Activated naive CD4-positive, alpha-beta T cell (primary cell): ENCODE measurements at places on chromosomes 1 and 21.
A peak's percentile ranks its signal among the peaks of the same experiment; 100 is the strongest.

DNA sequence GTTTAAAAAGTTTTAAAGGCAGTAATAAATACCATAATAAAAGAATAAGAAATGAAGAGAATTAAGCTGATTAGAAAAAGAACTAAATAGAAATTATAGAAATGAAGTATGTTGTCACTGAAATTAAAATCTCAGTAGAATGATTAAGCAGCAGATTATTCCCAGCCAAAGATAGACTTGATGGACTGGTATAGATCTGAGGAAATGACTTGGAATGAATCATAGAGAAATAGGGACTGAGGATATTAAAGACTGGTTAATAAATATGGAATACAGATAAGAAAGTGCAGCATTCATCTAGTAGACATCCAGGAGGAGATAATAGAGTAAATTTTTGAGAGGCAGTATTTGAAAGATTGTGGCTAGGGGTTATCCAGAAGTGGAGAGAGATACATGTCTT is 28.7 kb downstream of the MARK1 start:
- no peak for DNase-seq

DNA sequence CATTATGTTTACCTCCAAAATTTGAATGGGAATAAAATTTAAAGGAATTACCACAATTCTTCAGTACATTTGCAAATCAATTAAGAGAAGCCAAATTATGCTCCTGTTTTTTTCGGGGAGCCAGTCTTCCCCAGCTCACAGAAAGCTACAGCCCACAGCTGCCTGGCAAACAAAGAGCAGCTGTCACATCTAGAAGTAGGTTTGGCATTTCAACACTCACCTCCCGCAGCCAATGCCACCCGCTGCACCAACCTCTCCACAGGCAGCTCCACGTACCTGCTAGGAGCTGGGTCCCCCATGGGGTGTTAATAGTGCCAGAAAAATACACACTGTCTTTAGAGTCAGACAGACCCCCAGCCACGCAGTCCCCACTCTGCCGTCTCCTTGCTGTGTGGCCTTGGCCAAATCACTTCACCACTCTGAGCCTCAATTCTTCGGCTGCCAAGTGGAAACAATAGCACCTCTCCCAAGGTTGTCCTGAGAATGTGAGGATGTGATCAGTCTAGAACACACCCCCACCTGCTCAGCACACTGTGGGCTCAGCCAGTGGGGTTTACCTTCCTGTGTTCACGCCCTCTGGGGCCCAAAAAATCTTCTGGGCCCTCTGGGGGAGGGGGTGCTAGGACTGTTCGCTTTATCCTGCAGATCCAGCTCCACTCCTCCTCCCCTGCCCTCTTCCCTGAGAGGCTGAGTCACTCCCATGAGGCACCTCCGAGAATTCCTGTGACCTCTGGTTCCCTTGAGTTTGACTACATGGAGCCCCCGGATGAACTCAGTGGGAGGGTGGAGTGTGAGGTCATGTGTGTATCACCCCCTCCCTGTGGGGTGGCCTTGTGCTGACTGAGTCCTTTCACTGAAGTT is 204.3 kb upstream of the GRIK3 start:
- DNase-seq: no peak

DNA sequence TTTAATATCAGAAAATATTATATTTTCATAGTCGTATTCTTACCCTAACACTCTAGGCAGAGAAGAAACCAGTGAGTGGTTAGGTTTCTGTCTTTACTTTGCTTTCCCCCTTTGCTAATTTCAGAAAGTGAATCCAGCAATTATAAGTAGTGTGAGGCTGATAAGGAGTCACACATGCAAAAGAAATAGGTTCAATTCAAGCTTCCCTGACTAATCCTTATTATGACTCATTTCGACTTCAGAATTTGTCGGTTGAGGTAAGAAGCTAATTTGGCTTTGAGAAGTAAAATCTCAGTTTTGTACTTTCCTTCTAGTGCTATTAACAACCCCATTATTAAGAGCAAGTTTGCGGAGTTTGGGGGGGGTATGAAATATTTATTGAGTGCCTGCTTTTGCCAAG is 22.4 kb downstream of the ESRRG start:
- DNase-seq: no peak

- no peak for DNase-seq
Measured at GRCh38 chr1:43232074-43232473, 37.7 kb upstream of the TMEM125 start.

GRCh38 chr1:95951371-95952102 is 717.5 kb downstream of the RWDD3 start:
- DNase-seq: no peak

GRCh38 chr21:36450511-36450910 is 29.4 kb downstream of the CLDN14 start:
- DNase-seq: no peak

DNA sequence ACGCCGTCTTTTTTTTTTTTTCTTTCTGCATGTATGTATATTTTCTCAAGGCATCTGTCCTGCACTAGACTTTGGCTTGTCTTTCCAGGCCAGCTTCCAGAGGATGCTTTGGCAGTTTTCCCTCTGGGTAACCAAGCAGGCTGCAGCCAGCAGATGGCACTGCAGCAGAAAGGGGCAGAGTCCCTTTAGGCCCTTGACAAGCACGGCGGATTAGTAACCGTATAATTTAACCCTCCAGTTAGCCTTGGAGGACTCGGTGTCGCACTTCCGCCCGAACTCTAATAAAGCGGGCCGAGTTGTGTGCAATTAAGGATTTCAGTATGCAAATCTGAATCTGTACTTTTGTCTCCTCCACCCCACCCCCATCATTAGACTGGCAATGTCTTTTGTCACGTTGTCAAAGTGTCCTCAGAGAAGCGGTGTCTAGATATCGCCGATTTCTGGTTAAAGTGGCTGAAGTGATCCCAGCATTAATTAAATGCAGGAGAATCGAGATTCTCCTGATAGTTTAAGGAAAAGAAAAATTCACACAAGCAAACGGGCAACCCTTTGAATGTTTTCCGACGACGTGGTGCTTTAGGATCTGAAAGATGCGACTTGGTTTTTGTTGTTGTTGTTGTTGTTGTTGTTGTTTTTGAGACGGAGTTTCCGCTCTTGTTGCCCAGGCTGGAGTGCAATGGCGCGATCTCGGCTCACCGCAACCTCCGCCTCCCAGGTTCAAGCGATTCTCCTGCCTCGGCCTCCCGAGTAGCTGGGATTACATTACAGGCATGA is 1.1 kb upstream of the TMEM167B start:
- peak; percentile 21 for DNase-seq

GRCh38 chr1:221525749-221526148 is 216.1 kb downstream of the DUSP10 start:
- no peak for DNase-seq

DNA sequence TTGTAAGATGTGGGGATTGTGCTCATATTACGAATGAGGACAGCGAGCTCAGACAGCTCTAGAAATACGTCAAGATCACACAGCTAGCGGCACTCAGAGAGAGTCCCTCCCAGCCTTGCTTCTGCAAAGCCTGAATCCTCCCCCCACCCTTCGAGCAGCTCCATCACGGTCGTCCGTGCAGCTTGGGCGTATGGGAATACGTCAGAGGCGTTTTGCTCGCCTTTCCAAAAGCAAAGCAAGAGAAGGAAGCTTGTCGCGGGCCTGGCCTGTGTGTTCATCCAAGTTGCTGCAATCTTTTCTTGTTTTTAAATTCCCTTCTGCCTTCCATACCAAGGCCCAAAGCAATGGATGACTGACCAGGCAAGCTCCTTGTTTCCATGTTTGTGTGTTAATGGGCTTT is 125.5 kb upstream of the IRF2BP2 start:
- no peak for DNase-seq

DNA sequence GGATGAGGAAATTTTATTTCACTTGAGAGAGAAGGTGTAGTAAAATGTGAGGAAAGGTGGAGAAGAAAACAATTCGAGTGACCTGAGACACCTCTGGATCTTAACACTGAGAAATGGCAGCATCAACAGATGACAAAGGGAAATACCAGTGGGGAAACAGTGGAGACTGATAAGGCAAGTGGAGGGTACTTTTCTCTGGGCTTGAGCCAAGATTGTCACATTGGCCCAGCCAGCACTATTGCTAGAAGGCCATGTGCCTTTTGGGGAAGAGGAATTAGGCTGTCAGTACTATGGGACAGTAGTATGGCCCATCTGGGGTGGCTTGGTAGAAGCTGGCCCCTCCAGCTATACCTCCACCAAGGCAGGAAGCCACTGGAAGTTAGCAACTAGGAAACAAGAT is 8.4 kb downstream of the SYPL2 start:
- no peak for DNase-seq

DNA sequence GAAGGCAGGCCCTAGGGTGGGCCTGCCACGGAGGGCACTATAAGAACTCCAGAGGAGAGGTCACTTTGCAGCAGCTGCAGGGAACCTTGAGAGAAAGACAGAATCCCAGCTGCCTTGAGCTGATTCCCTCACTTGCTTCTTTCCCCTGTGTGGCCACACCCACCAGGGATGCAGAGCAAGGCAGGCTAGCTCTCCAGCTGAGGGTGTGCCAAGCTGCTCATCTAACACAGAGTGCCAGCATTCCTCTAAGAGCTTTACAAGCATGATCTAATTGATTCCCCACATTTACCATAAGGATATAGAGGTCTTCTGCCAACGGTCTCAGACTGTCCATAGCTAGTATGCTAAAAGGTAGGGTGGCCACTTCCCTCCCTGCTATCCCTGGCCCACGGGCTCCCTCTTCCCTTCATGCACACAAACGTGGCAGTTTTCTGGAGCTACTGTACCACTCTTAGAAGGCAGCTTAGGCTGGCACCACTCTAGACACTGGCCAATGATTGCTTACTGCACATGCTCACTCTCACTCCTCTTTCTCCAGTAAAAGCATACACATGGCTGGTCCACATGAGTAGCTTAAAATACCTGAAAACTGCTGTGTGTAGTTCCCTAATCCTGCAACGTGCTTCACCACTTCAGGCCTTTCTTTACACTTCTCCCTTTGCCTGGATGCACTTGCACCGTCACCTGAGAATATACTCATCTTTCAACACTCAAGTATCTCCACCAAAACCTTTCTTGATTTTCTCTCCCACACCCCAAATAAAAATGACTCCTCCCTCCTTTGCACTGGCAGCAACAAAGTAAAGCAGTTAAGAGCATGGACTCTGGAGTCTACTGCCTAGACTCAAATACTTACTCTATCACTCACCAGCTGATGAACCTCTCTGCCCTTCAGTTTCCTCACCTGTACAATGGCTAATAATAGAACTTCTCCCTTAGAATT is 57.7 kb downstream of the DMAP1 start:
- no peak for DNase-seq

GRCh38 chr1:200365897-200366426 is 43.9 kb downstream of the ZNF281 start:
- no peak for DNase-seq
